Prostate gland (tissue), 2 donors: ENCODE measurements at places on chromosomes 6 and 20. TPM values are rescaled to one million over a fixed set of nuclear protein-coding genes. Genes with fewer than 3 reads are reported as not detected.

The BCAS1 gene
- total RNA-seq = 58.6 TPM

The FAXC gene
- 6.5 TPM for total RNA-seq

The RFX6 gene
- not detected for total RNA-seq

- no peak overlapping the region for H3K4me3 ChIP-seq
- no peak overlapping the region for H3K27ac ChIP-seq
- no peaks in the 10 kb centered on the region for H3K4me1 ChIP-seq
- no peaks in the 10 kb centered on the region for H3K27me3 ChIP-seq
Observed at GRCh38 chr6:1995636-1996035, 249.8 kb downstream of the GMDS start.

GRCh38 chr20:5072756-5073659 lies 46.8 kb downstream of the PCNA start:
- H3K4me3 ChIP-seq = no peak overlapping the region
- H3K4me1 ChIP-seq = no peaks in the 10 kb centered on the region
- peak overlapping the region; percentile 28 for H3K27ac ChIP-seq
- no peaks in the 10 kb centered on the region for H3K27me3 ChIP-seq
- peak; percentile 96 for DNase-seq

DNA sequence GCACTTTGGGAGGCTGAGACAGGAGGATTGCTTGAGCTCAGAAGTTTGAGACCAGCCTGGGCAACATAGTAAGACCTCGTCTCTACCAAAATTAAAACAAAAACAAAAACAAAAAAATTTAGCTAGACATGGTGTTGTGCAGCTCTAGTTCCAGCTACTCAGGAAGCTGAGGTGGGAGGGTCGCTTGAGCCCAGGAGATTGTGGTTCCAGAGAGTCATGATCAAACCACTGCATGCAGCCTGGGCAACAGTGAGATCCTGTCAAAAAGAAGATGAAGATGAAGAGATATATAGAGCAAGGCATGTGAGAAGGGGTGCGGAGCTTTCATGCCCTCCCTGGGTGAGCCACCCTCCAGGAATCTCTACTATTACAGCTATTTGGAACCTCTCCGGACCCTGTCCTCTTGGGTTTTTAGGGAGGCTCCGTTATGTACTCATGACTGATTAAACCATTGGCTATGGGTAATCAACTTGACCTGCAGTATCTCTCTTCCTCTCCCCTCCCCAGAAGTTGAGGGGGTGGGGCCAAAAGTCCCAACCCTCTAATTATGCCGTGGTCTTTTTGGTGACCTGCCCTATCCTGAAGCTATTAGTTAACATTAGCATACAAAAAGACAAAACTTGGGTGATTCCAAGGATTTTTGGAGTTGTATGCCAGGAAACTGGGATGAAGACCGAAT lies 9.0 kb downstream of the POLH start:
- no peak overlapping the region for H3K4me3 ChIP-seq
- H3K27ac ChIP-seq = no peak overlapping the region
- no peaks in the 10 kb centered on the region for H3K27me3 ChIP-seq
- H3K4me1 ChIP-seq = no peaks in the 10 kb centered on the region
- DNase-seq = no peak
- peaks cover 8% of the 10 kb centered on the region for H3K36me3 ChIP-seq

DNA sequence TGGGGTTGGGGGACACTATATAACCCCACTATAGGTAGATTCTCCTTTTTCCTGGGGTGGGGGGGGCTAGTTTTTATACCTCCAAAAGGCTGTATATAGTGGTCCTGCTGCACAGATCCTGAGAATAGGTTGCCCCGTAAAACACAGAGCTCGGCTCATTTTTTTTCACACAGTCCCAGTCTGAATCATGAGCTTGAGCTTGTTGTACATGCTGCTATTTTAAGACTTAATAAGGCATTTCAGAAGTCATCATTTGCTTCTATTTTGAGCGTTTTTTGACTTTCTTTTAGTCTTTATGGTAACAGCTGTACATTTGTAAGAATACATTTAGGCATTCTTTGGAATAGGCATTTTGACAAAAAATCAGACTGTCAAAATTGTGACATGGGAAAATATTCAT lies 30.5 kb downstream of the SLC9A8 start:
- no peak overlapping the region for H3K27ac ChIP-seq
- H3K4me1 ChIP-seq = no peaks in the 10 kb centered on the region
- no peak overlapping the region for H3K4me3 ChIP-seq
- H3K27me3 ChIP-seq = no peaks in the 10 kb centered on the region

GRCh38 chr20:24772667-24773066 lies 176.4 kb upstream of the CST7 start:
- no peak overlapping the region for H3K27ac ChIP-seq
- no peaks in the 10 kb centered on the region for H3K36me3 ChIP-seq
- H3K27me3 ChIP-seq = no peaks in the 10 kb centered on the region
- no peaks in the 10 kb centered on the region for H3K4me1 ChIP-seq

DNA sequence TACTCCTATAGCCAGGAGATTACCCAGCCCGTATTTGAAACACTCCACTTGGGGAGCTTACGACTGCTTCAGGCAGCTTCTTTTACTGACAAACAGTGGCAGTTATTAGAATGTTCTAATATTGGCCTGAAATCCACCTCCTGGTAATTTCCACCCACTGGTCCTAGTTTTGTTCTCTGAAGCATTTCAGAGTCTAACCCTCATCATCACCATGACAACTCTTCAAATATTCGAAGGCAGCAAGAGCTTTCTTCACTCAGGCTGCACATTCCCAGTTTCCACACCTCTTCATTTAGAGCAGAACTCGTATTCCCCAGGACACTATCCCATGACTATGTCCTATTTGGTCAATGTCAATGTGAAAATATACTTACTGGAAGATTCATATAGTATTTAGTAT lies 325.6 kb downstream of the UBE3D start:
- H3K27ac ChIP-seq = no peak overlapping the region
- H3K4me1 ChIP-seq = no peaks in the 10 kb centered on the region
- H3K27me3 ChIP-seq = no peaks in the 10 kb centered on the region
- DNase-seq = no peak
- H3K36me3 ChIP-seq = no peaks in the 10 kb centered on the region

DNA sequence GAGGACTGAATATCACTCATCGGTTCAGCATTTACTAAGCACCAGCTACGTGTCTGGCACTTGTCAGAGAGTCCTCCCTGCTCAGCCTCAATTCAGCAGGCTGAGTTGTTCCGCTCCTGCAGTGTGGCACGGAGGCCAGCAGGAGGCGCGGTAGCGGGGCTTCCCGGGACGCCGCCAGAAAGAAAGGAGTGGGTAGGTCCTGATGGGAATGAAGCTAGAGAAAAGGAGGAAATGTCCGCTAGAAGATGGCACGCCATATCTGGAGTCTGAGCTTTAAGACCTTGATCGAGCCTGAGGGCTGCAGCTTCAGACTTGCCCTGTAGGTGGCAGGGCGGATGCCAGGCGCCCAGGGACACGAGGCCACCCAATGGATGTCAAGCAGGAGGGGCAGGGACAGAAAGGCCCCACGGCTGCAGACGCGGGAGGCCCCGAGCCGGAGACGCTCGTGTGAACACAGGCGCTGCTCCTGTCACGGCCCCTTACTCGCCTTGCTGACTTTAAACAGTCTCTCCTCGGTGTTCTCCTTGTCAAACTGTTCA lies 18.7 kb downstream of the SERPINB6 start:
- H3K27ac ChIP-seq = peak overlapping the region; percentile 62
- peaks cover 10% of the 10 kb centered on the region for H3K36me3 ChIP-seq
- H3K4me3 ChIP-seq = peak overlapping the region; percentile 1
- peak; percentile 75 for DNase-seq

DNA sequence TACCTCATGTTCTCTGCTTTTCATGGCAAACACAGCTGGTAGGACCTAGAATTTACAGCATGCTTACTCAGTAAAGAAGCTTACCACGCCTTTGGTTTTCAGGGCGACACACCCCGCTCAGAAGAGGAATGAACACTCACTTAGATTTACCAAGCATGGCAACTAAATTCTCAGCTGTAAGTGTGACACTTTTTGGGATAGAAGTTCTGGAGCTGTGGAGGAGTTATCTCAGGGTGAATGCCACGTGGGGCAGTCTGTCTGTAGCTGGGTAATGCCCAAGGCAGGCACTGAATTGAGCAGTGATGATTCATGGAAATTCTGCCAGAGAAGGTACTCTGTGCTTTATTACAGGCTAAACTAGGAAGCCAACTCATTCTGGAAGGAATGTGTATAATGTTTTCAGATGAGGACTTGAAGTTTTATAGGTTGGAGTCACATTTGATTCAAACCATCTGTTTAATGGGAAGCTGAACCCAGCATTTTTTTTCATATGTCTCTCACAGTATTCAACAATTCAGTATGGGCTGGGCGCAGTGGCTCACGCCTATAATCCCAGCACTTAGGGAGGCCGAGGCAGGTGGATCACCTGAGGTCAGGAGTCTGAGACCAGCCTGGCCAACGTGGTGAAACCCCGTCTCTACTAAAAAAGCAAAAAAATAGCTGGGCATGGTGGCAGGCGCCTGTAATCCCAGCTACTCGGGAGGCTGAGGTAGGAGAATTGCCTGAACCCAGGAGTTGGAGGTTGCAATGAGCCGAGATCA lies 3.5 kb upstream of the PRIM2 start:
- peak; percentile 50 for DNase-seq
- peaks cover 5% of the 10 kb centered on the region for H3K4me1 ChIP-seq
- no peaks in the 10 kb centered on the region for H3K36me3 ChIP-seq
- no peaks in the 10 kb centered on the region for H3K27me3 ChIP-seq
